GM13977 (cell line): ENCODE measurements at places on chromosomes 2 and 18.

DNA sequence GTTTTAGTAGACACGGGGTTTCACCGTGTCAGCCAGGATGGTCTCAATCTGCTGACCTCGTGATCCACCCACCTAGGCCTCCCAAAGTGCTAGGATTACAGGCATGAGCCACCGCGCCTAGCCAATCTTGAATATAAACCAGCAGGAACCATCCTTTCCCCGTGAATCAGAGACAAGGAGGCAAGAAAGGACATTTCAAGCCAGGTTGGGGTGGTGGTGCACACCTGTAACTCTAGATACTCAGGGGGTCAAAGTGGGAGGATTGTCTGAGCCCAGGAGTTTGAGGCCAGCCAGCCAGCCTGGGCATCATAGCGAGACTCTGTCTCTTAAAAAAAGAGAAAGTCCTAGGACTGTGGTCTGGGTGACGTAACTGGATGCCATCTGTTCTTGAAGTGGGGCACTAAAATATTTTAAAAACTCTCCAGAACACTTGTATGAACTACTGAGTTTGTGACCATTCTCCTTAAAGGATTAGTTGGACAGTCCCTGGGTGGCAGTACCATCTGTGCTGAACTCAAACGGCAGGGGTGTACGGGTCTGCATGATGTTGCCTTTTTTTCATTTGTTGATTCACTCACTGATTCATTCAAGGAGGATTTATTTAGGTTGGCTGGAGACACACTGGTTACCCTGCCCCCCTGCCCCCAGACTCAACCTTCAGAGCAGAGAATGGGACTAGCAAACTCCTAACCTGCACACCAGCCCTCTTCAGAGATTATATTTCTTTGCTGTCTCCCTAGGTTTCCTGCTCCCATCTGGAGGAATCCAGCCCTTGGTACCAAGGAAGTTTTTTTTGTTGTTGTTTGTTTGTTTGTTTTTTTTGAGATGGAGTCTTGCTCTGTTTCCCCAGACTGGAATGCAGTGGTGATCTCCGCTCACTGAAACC lies 2.9 kb upstream of the TLX2 start:
- no peak for DNase-seq

GRCh38 chr18:69032009-69032408 lies 234.1 kb downstream of the CCDC102B start:
- no peak for DNase-seq

GRCh38 chr18:52312346-52312745 lies 27.7 kb upstream of the DCC start:
- no peak for DNase-seq

DNA sequence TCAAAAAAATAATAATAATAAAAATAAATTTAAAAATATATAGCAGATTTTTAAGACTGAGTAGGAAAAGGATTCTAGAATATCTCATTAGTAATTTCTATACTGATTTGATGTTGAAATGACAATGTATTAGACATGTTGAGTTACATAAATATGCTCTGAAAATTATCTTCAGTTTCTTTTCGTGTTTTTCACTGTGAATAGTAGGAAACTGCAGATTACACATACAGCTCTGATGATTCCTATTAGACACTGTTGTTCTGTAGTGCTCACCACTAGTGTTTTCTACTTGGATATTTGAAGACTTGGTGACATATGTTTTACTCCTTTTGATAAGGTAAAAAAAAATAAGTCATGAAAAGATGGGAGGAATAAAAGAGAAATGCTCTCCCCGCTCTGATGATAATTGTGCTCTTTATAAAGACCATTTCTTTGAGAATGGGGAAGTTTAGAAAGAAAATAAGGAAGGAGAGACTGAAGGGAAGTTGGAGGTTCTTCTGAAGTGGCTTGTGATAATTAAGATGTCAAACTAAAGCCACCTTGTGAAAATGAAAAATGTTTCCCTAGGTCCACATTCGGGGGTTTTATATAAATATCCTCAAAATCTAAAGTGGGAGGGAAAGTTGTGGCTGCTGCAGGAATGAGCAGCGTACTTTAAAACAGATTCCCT lies 52.9 kb downstream of the SLC9A2 start:
- no peak for DNase-seq

- DNase-seq: no peak
Measured at GRCh38 chr2:138016351-138017087, 52.2 kb downstream of the HNMT start.

DNA sequence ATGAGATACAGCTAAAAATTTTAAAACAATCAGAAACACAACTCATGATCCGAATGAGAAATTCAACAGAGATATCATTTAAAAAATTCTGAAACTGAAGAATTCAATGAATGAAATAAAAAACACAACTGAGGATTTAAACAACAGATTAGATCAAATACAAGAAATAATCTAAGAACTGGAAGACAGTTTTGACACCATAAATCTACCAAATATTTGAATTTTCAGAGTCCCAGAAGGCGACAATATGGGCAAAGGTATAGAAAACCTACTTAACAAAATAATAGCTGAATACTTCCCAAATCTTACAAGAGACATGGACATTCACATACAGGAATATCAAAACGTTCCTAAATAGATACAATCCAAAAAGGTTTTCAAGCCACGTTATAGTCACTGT lies 221.9 kb downstream of the OTX1 start:
- DNase-seq: no peak

DNA sequence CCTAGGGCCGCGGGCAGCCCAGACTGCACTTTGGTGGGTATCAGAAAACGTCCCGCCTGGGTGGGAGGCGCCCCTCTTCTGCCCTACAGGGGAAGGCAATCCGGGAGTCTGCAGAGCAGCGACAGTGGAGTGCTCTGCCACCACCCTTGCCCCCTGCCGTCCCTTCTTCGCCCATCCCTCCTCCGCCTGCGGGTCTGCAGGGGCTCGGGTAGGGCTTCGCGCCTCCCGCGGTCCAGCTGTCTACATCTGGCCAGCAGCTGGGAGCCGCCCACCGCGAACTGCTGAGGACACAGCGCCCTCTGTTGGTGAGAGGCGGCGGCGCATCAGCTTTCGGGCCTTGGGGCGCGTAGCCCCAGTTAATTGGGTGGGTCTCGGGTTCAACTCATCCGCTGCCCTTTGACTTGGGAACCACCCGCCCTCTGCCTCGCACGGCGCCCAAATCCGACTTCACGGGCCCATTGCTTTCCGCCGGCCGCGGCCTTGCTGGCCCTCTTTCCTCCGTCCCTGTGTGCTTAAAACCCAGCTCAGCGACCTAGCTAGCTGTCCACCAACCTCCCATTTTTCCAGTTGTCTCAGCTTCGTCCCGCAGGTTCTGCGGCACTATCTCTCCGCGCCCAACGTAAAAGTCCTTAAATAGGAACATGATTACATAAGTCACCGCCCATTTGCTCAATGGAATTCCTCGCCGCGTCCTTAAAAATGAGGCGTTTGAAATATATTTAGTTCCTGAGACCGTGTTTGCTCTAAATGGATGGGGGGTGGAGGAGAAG lies 17.6 kb downstream of the WNT10A start:
- peak; percentile 84 for DNase-seq

DNA sequence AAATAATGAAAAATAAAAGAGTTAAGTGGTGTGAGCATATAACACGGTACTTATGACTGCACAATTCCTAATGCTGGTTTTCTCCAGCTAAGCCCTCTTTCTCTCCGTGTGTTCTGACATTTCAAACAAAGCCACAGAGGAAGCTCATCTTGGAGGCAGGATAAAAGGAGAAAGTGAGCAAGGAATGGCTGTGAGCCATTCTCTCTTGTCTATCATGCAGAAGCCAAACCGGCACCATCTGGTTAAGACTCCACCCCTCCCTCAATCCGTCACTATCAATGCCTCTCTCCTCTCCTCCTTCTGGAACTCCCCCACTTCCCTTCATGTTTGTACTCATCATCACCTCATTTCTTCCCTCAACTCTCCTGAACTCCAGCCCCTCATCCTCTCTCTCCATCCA lies 210.4 kb downstream of the TMEM163 start:
- no peak for DNase-seq

GRCh38 chr18:38843291-38843690 lies 1277.7 kb upstream of the CELF4 start:
- no peak for DNase-seq

- no peak for DNase-seq
Measured at GRCh38 chr2:215698566-215698965, 262.7 kb upstream of the FN1 start.

DNA sequence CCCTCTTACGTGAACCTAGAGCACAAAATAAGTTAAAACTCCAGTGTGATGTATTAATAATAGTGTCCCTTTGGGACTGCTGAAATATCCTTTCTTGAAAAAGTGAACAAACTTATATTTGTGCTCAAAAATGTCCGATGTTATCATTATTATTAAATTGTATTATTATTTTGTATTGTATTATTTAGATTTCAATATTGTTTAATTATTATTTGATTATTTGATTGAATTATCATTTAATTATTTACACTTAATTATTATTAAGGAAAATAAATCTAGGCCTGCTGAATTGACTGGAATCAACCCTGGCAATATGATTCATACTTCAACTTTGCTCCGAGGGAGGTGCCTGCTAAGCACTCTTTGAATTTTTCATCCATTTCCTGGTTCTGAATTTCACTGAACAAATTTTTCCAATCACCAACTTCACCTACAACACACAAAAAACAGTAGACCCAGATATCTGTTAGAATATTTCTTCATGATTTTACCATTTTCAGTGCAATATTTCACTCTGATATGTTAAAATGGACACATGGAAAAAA lies 10.9 kb upstream of the EIF2AK2 start:
- no peak for DNase-seq

- no peak for DNase-seq
Measured at GRCh38 chr18:8450013-8450412, 159.2 kb upstream of the RAB12 start.

DNA sequence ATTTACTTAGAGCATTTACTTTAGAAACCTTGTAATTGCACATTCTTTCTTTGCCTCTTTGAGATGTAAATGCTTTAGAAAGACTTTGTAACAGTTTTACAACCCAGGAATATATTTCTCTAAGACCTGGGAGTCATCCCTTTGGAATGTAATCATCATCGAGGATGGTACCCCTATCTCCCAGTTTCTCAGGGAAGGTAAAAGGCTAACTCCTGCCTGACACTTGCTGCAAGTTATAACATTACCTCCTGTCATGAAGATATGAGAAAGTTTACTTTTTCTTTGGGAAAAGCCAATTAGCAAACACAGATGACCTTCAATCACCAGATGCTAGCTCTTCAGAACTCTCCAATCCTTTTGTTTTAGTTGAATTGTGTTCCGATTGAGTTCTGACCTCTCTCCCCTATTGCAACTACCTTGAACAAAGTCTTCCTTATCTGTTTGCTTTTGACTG lies 420.3 kb upstream of the FSIP2 start:
- no peak for DNase-seq

DNA sequence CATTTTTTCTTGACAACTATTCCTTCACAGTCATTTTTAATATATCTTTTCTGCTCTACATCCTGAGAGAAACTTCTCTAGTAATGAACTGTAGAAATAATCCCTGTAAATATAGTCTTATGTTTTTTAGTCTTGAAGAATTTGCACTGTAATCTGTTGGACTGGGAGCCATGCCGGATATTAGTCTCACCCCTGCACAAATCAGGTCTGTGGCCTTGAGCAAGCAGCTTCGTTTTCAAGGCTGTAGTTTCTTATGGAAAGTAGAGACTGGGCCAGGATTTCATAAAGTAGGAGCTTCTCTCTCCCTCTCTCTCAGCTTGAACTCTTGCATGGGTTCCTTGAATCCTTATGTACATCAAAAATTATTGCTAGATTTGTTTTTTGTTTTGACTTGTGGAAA lies 8.7 kb downstream of the FARP2 start:
- DNase-seq: no peak

DNA sequence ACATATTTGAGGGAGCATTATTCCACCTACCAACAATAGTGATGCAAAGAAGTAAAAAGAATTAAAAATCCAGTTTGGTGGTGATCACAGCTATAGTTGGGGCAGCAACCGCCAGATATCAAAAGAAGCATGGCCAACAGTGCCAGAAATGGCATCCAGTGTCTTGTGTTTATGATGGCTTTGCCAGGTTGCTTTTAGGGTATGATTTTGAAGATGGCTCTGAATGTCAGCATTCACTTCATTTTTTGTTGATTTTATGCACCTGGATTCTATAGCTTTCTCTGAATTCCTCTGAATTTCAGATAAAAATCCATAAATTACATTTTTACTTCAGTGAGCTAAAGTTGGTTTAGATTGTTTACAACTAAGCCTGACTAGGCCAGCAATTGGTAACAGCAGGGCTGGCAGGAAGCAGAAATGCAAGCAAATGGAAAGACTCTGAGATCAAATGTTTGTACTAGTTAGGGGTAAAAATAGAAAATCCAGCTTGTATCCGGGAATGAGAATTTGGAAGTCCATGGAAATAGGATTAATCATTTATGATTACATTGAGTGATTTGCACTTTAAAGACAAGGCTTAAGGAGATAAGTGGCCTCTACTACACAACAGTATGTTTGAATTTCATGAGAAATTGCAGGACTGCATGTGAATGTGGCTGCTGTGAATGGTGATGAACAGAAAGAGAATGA lies 40.4 kb downstream of the COL3A1 start:
- DNase-seq: no peak

DNA sequence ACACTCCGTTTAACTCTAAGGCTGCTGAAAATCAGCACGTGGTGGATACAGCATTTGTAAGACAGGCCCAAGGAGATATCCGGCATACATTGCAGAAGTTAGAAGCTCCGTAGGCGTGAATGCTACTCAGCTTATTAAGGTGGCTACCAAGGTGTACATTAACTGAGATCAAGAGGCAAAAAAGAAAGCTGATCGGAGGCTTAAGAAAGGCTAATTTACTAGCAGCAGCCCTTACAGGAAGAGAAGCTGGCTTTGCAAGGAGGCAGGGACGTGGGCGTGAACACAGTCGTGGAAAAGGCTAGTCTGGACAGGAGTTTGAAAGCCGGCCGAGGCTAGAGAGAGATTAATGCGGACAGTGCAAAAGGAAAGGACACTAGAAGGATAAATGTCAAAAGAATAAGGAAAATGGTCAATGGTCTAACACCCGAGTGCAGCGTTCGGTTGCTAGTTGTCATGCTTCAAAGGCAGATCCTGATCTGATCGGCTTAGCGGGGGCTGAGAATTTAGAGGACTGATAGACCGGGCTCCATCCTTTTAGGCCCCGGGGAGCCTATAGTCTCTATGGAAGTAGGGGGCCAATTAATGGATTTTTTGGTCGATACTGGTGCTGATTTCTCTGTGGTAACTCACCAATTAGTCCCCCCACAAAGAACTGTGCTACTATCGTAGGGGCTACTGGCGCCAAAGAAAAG lies 45.6 kb upstream of the SELENOI start:
- no peak for DNase-seq

DNA sequence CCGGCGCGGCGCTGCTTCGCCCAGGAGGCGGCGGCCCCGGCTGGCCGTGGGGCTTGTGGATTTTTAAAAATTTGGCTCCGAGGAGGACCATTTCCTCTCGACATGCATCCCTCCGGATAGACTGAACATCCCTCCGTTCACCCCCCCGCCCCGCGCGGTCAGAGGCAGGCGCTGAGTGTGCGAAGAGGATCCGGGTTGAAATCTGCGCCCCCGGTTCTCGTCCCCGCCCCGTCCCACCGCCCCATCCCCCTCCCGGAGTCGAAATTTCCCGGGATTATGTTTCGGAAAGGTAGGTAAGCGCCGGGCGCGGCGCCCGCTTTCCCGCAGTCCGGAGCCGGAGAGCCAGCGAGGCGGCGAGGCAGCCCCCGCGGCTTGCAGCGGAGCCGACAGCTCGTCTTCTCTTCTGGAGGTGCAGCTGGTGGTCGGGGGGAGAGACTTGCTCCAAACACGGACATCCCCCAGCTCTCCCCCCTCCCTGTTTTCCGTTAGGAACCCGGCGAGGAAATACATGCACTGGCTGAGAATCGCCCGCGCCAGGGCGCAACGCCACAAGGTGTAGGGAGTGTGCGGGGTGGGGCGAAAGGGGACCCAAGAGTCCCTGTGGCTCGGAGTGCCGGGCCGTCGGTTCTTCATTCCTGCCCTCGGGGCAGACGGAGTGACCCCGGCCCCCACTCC lies at the start of gene PRKCE:
Gene PRKCE, plus strand, starts transcription at position 261 of the 675 bp plus-strand sequence.
- no peak for DNase-seq
